ENCODE measurements at places on chromosomes 5 and 9.

- DNase-seq: no peak
Observed at GRCh38 chr5:28808967-28809810, 1770.8 kb upstream of the CDH9 start.

DNA sequence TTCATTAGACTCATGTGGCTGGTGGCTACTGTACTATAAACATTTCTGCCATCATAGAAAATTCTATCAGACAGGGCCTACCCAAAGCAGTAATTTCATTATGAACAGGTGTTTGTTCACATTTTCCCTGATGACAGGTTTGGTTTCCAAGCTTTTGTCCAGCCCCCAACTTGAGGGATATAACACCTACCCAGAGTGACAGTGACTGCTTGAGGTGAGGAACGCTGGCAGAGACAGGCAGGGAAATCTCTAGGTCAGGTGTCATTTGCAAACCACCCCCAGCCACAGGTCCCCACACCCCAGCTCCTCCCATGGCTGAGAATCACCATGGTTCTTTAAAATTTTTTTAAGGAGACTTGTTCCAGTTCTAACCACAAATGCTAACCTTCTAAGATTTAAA lies 25.5 kb downstream of the GOLM1 start:
- no peak for DNase-seq

DNA sequence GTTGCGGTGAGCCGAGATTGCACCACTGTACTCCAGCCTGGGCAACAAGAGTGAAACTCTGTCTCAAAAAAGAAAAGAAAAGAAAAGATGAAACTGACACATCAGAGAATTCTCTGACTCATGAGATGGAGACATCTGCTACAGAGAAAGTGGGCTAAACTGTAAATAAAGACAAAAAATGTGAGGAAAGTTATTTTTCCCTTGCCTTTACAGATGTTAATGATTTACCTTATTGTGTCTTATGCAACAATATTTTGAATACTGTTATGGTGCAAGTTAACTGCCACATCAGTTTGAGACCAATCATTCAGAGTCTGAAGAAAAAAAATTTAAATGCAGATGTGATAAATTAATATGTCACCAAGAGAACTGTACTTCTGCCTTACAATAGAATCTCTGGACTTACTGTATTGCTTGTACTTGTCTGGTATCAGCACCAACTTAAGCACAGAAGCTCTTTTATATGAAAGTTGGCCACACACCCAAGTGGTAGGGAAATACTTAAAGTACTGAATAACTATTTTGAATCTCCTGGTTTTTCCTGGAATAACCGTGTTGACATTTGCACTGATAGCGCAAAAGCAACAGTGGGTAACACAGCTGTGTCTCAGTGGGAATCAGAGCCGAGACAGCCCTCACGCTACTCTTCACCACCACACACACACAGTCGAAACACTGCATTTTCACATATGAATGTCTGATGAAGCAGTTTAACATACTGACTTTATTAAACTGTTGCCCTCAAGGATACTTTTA lies 169.9 kb downstream of the FANCC start:
- no peak for DNase-seq

GRCh38 chr9:25742256-25742655 lies 64.0 kb upstream of the TUSC1 start:
- no peak for DNase-seq

DNA sequence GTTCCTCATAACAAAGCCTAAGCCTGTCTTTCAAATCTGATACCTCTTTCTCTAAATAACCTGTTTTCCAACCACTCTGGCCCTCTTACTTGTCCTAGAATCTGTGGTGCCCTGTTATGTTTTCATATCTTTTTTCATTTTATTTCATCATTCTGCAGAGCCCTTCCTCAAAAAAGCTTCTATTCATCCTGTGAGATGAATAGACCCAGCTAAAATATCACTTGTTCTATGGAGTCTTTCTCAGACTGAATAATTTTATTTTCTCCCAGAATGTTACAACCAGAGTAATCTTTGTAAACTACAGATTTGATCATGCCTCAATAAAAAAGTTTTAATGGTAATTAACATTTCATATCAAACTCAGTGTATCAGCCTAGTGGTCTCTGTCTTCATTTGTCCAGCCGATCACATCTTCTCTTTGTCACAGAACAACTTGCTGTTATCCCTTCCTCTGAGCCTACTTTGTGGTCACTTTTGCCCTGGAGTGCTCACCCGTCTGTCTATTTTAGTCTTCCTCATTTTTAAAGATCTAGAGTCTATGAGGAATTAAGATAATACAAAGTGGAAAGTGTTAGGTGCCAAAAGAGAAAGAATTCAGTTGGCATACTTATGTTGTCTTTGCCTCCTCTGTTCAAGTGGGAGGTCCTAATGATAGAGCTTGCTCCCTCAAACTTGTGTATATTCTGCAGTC lies 77.8 kb downstream of the ZCCHC7 start:
- no peak for DNase-seq

- no peak for DNase-seq
Observed at GRCh38 chr5:95726811-95727763, 4.0 kb upstream of the RHOBTB3 start.

DNA sequence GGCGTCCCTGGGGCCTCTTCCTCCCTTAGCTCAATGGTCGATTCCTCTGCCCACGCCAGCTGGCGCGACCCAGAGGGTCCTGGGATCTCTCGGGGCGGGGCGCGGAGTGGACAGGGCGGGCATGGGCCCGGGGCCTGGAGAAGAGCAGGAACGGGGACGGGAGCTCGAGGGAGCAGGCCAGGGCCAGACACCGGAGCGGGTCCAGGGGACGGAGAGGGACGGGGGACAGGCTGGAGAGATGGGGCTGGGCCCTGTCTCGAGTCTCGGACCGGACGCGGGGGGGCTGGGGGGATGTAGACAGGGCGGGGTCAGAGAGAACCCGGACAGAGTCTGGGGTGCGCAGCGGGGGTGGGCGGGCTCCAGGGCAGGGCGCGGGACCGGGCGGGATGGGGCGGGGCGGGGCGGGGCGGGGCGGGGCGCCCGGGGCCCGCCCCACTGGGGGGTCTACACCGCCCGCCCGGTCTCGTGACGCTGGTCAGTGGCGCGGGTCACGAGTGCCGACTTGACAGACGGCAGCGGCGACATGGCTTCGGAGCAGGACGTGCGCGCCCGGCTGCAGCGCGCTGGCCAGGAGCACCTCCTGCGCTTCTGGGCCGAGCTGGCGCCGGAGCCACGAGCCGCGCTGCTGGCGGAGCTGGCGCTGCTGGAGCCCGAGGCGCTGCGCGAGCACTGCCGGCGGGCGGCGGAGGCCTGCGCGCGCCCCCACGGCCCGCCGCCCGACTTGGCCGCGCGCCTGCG lies at the start of gene UAP1L1:
TSS of gene UAP1L1 (plus strand) at position 508 of the 738 bp plus-strand sequence. CDS start at position 524, 16 bp downstream.
- no peak for DNase-seq

DNA sequence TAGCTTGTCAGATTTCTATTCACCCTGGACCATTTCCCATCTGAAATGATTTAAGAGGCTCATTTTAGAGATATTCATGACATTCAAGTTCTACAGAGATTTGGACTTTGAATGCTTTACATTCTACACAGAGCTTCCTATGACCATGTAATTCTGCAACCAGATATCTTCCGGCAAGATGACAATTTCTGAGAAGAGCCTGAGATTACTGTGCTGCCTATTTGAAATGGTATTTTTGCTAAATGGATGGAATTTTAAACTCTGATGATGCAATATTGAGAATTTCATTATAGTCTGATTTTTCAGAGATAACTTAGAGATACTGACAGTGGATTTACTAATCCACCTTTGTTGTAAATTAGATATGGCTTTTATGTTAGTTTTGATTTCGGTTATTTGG lies 16.0 kb upstream of the ACOT12 start:
- DNase-seq: no peak

DNA sequence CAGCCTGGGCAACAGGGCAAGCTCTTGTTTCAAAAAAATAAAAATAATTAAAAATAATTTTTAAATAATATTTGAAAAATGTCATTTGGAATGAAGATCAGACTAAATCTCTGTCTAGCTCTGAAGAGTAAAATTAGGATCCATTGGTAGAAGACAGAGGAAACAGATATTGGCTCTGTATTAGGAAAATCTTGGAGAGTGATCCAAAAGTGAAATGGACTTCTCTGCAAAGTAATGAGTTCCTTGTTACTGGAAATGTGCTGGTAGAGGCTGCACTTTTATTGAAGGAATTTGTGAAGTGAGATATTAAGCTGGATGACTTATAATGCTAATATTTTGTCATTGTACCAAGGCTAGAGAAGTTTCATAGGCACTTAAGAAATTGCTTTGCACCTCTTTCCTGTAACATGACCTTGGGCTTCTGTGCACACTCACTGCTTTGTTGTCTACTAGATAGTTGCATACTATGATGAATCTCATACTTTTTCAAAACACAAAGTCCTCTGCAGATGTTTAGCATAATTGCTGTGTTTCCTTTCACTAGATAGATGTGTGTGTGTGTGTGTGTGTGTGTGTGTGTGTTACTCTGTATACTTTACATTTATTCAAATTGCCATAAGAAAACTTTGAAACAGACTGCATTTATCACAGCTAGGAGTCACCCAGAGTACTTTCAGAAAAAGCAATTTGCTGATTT lies 13.1 kb downstream of the THBS4 start:
- no peak for DNase-seq

DNA sequence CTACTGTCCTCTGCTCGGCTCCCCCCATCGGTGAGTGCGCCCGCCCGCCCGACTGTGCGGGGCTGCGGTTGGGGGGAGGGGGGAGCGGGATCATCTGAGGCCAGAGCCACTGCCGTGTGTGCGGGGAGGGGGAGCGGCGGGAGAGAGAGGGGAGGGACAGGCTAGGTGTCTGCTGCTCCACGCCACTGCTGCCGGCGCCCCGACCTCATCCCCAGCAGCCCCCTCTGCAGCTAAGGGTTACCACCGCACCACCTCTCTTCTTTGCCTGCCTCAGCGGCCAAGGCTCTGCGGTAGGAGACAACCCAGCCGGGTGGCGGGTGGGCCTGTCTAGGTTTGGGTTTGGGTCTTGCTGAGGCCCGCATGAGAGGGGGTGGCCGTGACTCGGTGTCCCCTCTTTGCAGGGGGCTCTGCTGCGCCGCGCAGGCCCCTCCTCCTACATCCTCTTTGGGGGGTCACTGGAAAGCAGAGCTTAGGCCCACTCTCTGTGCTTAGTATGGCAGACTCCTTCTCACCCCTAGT lies 670 bp upstream of the PURA start:
- no peak for DNase-seq

DNA sequence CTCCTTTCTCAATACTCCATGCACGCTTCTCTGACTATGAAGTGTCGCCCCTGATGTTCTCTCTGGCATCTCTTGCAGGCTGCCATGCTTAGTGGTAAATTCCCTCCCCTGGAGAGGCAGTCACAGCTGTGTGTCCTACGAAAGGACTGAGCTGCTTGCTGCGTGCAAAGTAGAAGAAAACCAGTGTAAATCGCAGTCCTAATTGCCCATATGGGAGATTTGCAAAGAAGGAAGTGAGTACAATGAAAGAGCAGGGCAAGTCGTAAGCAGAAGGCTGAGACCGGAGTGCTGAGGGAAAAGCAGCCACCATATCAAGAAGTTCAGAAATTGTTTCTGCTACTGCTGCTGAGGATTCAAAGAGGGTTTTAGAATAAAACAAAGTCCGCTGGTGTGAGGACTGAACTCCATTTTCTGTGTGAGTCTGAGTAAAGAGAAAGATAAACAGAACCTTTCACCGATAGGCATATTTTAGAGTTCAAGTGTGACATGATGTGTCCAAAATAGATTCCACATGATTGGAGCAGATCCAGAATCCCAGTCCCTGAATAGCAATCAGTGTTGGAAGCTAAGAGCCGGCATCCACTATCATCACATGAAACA lies 507.8 kb upstream of the MPDZ start:
- peak; percentile 35 for DNase-seq

DNA sequence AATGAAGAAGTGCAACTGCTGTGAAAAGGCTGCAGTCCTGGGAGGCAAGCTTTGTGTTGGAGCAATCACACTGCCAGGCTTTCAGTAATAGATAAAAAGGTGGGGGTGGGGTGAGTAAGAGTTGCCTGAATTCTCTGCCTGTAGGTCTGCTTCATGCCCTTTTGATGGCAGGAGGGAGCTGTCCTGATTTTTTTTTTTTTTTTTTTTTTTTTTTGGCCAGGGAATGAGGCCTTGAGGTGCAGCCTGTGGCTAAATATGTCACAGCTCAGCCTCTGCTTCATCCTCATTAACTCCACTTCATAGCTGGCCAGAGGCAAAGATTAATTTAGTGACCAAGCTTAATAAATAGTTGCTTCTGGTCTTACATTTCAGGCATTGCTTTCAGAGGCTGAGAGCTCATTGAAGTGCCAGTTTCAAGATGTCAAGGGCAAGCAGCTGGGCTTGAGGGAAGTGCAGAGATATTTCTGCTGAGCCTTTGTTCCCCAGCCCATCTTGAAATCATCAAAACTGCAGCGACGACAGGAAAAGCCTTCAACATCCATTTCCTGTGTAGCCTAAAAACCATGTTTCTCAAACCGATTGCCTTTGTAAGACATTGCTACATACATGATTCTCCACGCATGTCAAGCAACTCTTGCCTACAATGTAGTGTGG lies 134.7 kb downstream of the MACIR start:
- DNase-seq: peak; percentile 2

- no peak for DNase-seq
Observed at GRCh38 chr5:169544264-169544950, 39.2 kb upstream of the SPDL1 start.

DNA sequence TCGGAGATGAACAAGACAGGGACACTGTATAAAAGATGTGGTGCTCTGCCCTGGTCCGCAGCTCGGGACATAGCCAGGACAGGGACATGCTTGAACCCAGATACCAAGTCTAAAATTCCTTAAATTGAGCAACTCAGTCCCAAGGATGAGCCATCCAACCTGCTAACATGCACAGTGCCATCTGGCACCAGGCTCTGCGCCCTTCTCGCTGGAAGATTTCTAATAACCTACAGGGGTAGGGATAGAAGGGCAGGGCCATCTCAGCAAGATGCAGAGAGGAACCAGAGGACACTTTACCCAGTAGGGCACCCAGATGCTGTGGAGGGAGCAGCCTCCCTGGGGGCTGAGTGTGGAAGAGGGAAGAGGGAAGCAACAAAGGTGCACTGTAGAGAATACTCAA lies 60.1 kb downstream of the SEMA4D start:
- no peak for DNase-seq

DNA sequence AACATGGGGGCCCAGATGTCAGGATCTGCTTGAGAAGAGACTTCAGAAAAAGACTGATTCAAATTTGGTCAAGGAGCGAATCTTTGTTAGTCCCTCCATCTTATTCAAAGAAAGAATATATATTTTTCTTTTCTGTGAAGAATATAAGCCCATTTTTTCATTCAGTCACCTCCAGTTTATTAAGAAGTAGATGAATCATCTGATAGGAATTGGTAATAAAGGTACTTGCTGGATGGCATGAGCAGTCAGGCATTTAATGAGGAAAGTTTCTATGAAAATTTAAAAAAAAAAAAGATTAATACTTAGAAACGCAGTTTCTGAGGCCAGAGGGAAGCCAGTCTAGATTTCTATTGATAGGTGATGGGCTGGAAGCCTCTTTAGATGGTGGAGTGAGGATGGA lies 373.1 kb upstream of the SMC2 start:
- no peak for DNase-seq

GRCh38 chr9:28707616-28708015 lies 1134.3 kb upstream of the C9orf72 start:
- no peak for DNase-seq

- no peak for DNase-seq
Observed at GRCh38 chr9:89410641-89411350, 87.1 kb downstream of the SEMA4D start.

Data from smooth muscle cell of the brain vasculature (primary cell).